ENCODE measurements at places on chromosomes 2 and 18.
A peak's percentile ranks its signal among the peaks of the same experiment; 100 is the strongest.

DNA sequence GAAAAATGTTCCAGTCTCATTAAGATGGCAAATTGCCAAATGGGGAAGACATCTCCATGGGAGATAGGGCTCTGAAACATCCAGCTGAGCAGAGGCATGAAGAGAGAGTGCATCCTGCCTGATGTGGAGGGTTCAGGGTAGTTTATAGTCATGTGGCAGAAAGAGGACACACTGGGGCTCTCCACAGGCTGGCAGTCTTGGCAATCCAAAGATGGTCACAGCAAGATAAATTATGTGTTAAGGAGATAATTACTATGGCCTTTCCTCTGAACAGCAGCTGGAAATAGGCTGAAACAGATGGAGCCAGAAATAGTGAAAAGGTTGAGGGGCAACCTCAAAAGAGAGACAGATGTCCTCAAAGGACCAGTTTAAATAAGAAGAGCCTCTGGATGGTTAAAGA, 97.2 kb downstream of the DCC start:
- no peak for DNase-seq

DNA sequence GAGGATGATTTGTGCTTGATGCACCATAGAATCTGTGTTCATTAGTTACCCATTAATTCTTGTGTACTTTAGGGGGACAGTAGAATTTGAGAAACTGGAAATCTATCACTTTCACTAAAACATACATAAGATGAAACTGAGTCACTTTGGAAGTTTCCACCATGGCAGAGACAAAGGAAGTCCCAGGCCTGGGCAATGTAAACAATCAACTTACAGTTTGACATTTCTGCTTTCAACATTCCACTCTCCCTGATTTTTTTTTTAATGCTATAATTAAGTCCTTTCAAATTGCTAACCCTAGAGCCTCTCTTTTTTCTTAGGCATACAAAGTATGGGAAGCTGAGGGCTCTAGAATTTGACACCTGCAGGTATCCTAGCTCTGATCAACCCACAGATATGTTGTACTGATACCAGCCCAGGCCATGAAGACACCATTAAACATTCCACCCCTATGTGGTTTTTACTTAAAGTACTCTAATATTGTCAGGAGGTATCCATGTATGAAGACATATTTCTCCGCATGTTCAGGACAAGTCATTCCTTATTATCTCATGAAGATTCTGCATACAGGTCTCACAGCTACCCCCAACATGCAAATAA, 88.5 kb upstream of the GLS start:
- DNase-seq, result no peak

DNA sequence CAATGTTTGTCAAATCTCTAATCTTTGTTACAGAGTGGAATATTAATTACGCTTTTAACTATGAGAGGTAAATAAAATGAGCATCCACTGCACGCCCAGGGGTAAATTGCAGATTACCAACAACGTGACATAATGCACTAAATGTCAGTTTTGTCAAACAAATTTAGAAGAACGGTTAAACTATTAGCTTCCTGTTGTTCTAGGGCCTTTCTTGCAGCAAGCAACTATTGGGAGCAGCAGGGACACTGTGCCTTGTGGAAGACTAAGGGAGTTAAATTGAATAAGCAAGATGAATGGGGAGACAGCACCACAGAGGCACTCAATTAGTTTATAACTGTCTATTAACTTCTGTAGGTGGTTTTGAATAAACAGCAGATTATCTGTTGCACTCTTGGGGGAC, 391.0 kb upstream of the RAB12 start:
- no peak for DNase-seq

- DNase-seq, result no peak
Observed at GRCh38 chr2:226868331-226869162, 32.7 kb downstream of the RHBDD1 start.

- peak; percentile 26 for DNase-seq
Observed at GRCh38 chr2:12076810-12077209, 330.4 kb downstream of the LPIN1 start.

DNA sequence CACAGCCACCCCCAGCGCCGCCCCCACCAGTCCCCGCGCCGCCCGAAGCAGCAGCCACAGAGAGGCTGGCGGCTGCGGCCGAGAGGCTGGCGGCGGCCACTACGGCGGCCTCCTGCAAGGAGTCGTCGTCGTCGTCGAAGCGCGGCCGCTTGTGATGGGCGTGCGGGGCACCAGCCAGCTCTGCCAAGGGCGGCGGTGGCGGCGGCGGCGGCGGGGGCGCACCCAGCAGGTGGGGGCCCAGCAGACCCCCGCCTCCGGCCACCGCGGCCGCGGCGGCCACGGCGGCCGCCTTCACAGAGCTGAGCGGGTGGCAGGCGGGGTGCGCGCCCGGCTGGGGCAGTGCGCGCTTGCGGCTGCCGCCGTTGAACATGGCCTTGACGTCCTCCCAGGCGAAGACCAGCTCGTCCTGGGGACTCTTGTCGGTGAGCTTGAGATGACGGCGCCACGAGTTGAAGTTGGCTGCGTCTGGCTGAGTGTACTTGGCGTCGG, 3.3 kb downstream of the SKOR2 start:
- no peak for DNase-seq

DNA sequence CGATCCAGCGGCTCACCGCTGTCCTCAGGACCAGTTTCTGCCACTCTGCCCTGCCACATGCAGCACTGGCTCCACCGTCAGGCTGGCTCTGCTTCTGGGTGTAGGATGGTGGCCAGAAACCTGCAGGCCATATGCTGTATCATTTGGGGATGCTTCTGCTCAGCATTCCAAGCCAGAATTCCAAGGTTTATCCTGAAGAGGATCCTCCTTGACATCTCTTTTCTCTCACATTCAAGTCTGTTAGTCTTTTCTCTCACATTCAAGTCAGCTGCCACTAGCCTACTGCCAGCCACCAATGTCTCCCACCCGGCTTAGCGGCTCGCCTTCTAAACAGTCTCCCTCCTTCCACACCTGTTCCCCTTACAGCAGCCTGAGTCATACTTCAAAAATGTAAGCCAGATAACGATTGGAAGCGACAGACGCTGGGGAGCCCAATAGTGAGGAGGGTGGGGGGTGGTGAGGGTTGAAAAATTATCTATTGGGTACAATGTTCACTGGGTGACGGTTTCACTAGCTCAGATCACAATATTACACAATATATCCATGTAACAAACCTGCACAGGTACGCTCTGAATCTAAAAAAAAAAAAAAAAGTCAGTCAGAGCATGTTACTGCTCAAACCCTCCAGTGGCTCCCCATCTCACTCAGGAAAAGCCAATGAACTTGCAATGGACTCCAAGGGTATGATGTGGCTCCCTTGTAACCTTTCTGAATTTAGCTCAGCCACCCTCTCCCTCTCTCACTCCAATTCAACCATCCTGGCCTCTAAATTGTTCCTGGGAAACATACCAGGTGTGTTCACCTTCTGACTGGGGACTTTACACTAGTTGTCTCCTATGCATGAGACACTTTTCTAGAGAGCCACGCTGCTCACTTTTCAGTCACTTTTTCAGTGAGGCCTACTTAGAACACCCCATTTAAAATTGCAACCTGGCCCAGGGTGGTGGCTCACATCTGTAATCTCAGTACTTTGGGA, 38.8 kb upstream of the SP3 start:
- DNase-seq, result no peak

Data from muscle of arm (tissue), 14 donors.